Small intestine (tissue), 16 donors: ENCODE measurements at places on chromosomes 7 and 10. TPM values are rescaled to one million over a fixed set of nuclear protein-coding genes. Genes with fewer than 3 reads are reported as not detected.
A peak's percentile ranks its signal among the peaks of the same experiment; 100 is the strongest.

The LIPJ gene
- polyA plus RNA-seq = 0.31 TPM

- DNase-seq = no peak
Observed at GRCh38 chr10:30812018-30812851, 182.7 kb upstream of the LYZL2 start.

The SEMA4G gene
- 61.1 TPM for polyA plus RNA-seq

The LAMB4 gene
- 0.89 TPM for polyA plus RNA-seq

DNA sequence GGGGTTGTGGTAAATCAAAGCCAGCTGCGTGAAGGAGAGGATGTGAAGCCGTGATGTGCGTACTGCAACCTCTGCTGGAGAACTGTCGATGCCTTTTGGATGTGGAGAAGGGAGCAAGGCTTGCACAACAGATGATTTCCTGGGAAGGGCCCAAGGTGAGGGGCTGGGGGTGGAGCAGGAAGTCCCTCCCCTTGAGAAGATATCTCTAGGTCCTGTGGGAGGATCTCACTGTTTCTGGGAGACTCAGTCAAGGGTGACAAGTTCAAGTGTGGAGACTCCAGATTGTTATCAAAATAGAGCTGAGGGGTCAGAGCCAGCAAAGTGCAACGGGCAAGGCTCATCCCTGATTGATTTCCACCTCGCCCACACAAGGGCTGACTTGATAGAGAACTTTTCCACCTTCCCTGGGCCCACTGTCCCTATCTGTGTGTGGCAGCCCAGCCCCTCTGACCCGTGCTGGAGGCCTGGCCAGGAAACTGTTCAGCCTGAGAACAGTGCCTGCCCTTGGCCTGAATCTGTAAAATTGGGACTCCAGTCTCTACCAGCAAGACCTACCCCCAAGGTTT is 55.0 kb downstream of the COL13A1 start:
- DNase-seq = peak; percentile 29

- DNase-seq = no peak
Observed at GRCh38 chr10:17725703-17726102, 26.3 kb upstream of the TMEM236 start.
